Thyroid gland (tissue), 4 donors: ENCODE measurements at places on chromosomes 12 and 14. TPM values are rescaled to one million over a fixed set of nuclear protein-coding genes. Genes with fewer than 3 reads are reported as not detected.
A peak's percentile ranks its signal among the peaks of the same experiment; 100 is the strongest.

DNA sequence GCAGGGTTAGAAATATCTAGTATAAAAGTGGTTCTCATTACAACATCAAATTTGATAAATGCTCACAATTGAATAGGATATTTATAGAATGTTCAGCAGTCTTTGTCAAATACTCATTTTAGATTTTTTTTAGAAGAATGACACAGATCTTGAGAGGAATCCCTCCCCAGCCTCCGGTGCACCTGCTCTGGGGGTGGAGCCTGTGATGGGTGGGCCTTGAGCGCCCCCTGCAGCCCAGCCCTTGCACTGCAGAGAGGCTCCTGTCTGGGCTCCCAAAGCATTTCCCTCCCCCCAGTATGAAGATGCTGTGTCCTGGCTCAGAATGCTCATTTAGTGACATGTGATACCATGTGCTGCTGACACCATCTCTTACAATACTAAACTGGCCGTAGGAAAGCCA, 792.3 kb downstream of the TMEM121 start:
- H3K4me1 ChIP-seq, result no peaks in the 10 kb centered on the region
- H3K27ac ChIP-seq, result no peak overlapping the region
- DNase-seq, result no peak
- H3K27me3 ChIP-seq, result no peaks in the 10 kb centered on the region
- no peak overlapping the region for H3K4me3 ChIP-seq
- H3K36me3 ChIP-seq, result no peaks in the 10 kb centered on the region

GRCh38 chr12:108782971-108783370, 51.7 kb upstream of the CORO1C start:
- no peaks in the 10 kb centered on the region for H3K27me3 ChIP-seq
- H3K36me3 ChIP-seq, result peaks cover 3% of the 10 kb centered on the region
- no peak overlapping the region for H3K4me3 ChIP-seq
- no peak overlapping the region for H3K27ac ChIP-seq

DNA sequence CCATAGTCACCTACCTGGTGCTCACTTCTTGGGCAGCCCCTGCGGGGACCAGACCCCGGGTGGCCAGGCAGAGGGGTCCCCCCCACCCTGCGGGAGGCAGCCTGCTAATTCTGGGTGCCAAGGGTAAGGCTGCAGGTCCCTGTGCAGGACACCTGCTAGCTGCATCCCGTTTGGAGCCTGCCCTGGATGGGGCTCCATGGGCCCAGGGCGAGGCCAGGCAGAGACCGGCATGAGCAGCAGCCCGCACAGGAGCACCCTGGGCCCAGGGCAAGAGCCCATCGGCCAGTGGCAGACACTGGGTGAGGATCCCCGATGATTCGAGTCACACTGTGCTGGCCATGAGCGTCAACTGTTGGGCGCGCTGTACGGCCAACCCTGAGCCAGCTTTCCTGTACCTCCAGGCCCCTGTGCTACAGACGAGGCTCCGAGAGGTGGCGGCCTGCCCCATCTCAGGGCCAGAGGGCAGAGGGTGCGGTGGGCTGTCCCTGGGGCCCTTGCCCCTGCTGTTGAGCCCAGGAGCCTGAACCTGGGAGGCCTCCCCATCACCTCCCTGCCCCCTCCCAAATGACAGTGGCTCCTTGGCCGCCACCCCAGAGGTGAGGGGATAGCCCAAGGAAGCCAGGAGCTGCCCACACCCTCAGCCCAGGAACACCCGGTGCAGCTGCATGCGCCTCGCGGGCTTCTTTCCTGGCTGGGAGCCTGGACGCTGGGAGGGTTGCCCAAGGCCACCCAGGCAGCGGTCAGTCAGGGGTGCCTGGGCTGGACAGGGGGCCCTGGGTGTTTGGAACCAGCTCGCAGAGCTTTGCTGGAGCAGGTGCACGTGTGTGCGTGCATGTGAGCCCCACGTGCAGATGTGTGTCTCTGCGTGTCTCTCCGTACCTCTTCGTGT, 47.7 kb downstream of the CYP46A1 start:
- no peaks in the 10 kb centered on the region for H3K36me3 ChIP-seq
- H3K4me1 ChIP-seq, result peaks cover 40% of the 10 kb centered on the region
- no peak overlapping the region for H3K27ac ChIP-seq
- H3K27me3 ChIP-seq, result no peaks in the 10 kb centered on the region
- peak; percentile 61 for DNase-seq
- no peak overlapping the region for H3K4me3 ChIP-seq

DNA sequence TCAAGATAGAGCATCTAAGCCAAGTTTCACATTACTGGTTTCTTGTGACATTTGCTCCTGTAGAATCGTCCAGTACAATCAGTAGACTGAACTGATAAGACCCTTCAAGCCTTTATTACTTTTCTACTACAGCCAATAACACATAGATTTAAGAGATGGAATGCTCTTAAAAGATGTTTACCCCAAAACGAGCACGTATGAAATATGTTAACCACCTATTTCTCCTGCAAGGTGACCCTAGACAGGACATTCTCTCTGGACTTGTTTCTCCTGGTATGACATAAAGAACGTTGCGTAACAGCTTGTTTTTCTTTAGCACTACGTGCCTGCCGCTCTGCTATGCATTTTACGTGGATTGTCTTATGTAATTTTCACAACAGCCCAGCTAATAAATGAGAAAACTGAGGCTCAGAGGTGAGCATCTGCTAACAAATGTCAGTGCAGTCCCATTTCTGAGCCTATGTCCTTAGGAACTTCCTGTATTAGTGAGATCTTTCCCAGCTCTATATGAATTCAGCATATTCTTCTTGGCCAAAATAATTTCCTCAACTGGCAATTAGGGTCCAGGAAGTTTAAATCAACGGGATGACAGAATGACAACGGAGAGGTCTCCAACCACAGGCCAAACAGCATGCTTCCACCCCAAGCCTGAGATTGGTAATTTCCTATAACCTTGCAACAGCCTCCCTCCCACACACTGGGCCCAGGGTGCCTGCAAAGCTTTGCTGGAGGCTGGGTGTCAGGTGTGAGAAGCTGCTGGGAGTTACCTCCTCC, 3.7 kb downstream of the NFKBIA start:
- peaks cover 36% of the 10 kb centered on the region for H3K36me3 ChIP-seq
- H3K4me1 ChIP-seq, result peaks cover 52% of the 10 kb centered on the region
- no peak for DNase-seq
- H3K27me3 ChIP-seq, result no peaks in the 10 kb centered on the region

DNA sequence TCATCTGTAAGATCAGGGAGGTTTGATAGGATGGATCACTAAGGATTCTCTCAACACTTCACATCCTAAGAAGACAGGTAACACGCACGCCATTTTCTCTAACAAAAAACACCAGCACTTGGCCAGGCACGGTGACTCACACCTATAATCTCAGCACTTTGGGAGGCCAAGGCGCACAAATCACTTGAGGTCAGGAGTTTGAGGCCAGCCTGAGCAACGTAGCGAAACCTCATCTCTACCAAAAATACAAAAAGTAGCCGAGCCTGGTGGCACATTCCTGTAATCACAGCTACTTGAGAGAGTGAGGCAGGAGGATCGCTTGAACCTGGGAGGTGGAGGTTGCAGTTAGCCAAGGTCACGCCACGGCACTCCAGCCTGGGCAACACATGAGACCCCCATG, 10.5 kb upstream of the CDK2AP1 start:
- no peak for DNase-seq
- no peaks in the 10 kb centered on the region for H3K4me1 ChIP-seq
- no peaks in the 10 kb centered on the region for H3K36me3 ChIP-seq
- no peaks in the 10 kb centered on the region for H3K27me3 ChIP-seq

- no peak for DNase-seq
- H3K36me3 ChIP-seq, result no peaks in the 10 kb centered on the region
- H3K27ac ChIP-seq, result no peak overlapping the region
- no peaks in the 10 kb centered on the region for H3K27me3 ChIP-seq
- H3K4me1 ChIP-seq, result peaks cover 24% of the 10 kb centered on the region
- H3K4me3 ChIP-seq, result no peak overlapping the region
Measured at GRCh38 chr14:75292886-75293285, 14.3 kb downstream of the FOS start.

GRCh38 chr12:110590806-110591326, 7.7 kb upstream of the PPTC7 start:
- H3K4me3 ChIP-seq, result no peak overlapping the region
- peak overlapping the region; percentile 91 for H3K27ac ChIP-seq
- H3K36me3 ChIP-seq, result no peaks in the 10 kb centered on the region
- DNase-seq, result no peak
- H3K4me1 ChIP-seq, result peaks cover 45% of the 10 kb centered on the region

DNA sequence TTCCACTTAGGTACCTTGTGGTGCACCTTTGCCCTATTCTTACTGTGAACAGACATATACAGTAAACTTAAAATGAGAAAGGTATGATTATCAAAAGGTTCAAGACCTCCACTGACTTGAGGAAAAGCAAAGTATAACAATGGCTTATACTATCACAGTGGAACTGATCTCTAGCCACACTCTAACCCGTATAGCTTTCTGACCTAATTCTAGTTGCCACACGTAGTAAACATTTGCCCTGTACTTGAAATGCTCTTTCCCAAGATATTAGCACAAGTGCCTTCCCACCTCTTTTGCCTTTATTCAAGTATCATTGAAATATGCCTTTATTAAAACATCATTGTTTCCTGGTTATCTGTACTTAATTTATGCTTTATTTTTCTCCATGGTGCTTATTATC, 250.4 kb upstream of the PPFIA2 start:
- H3K4me1 ChIP-seq, result no peaks in the 10 kb centered on the region
- H3K27me3 ChIP-seq, result no peaks in the 10 kb centered on the region
- H3K4me3 ChIP-seq, result no peak overlapping the region
- H3K27ac ChIP-seq, result no peak overlapping the region
- no peak for DNase-seq

DNA sequence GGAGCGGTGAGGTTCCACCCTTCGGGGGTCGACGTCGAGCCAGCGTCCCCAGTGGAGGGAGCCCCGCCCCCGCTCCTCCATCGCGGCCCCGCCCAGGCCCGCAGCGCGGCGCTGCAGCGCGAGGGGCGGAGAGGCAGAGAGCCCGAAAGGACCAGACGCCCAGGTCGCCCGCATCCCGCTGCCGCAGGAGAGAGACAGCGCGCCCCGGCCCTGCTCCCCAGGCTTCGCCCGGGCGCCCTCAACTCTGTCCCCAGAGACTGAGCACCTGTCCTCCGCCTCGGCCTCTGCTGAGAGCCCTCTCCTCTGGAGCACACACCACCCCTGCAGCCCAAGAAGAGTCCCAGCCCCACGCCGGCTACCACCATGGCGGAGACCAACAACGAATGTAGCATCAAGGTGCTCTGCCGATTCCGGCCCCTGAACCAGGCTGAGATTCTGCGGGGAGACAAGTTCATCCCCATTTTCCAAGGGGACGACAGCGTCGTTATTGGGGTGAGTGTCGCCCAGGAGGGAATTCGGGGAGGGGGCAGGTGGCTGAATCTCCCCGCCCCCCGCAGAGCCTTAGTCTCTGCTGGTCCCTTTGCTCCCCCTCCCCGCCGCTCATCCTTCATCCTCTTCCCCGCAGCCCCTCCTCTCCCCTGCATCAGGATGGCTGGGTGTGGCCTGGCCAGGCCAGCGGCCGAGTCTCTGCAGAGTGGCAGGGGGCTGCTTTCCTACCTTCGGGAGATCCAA, at the start of gene KIF5A:
Gene KIF5A, plus strand, starts transcription at position 136 of the 732 bp plus-strand sequence. Its CDS starts 228 bp downstream, at position 364.
- H3K27ac ChIP-seq, result no peak within 1 kb of the TSS
- H3K36me3 ChIP-seq, result no peaks in the 10 kb centered on the region
- H3K4me3 ChIP-seq, result no peak within 1 kb of the TSS
- peaks cover 21% of the 10 kb centered on the region for H3K4me1 ChIP-seq
- DNase-seq, result peak; percentile 35

DNA sequence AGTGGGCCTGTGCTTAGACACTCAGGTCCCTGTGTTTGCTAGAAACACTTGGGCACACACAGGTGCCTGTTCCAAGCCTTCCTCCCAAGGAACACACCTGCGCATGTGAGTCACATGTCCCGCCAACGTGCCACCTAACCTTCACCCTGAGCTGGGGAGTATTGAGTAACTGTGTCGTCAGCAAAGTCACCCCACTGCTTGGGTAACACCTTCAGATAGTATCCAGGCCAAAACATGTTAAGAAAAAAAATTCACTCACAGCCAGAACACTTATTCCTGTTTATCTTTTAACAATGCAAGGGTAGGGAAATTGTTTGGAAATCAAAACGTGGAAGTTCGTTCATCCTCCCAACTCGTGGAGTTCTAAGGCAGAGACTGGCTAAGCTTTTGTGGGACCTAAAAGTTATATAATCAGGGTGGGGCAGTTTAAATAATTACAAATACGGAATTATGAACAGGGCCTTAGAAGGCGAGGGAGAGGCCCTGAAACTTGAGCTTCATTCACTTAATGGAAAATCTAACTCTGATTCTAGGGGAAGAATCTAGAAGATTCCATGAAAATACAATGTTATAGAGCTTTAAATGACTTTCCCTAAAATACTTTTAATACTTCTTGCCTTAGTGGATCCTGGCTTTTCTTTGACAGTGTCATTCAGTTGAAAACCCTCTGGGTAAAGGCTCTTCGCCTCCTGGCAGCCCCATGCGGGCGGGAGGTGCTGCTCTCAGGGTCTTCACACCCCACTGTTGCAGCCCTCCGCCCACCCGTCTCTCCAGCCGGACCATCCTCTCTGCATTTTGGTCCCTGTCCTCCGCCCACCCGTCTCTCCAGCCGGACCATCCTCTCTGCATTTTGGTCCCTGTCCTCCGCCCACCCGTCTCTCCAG, 30.3 kb upstream of the ADIPOR2 start:
- H3K27ac ChIP-seq, result peak overlapping the region; percentile 90
- peak; percentile 76 for DNase-seq
- H3K27me3 ChIP-seq, result no peaks in the 10 kb centered on the region
- peaks cover 6% of the 10 kb centered on the region for H3K4me1 ChIP-seq
- no peaks in the 10 kb centered on the region for H3K36me3 ChIP-seq

GRCh38 chr12:450438-450837, 9.3 kb upstream of the B4GALNT3 start:
- H3K27me3 ChIP-seq, result no peaks in the 10 kb centered on the region
- no peak for DNase-seq
- no peaks in the 10 kb centered on the region for H3K4me1 ChIP-seq
- no peaks in the 10 kb centered on the region for H3K36me3 ChIP-seq

The OAS3 gene
- total RNA-seq, result 3.0 TPM

The POTEM gene
- not detected for total RNA-seq

The KCTD10 gene
- 70.3 TPM for total RNA-seq

The C2CD5 gene
- total RNA-seq, result 55.9 TPM
